ENCODE measurements at places on chromosomes 12 and 14.

GRCh38 chr12:74910831-74911230 is 298.8 kb downstream of the KCNC2 start:
- no peak for DNase-seq

- DNase-seq = no peak
Observed at GRCh38 chr12:100830003-100830795, 35.6 kb downstream of the ANO4 start.

DNA sequence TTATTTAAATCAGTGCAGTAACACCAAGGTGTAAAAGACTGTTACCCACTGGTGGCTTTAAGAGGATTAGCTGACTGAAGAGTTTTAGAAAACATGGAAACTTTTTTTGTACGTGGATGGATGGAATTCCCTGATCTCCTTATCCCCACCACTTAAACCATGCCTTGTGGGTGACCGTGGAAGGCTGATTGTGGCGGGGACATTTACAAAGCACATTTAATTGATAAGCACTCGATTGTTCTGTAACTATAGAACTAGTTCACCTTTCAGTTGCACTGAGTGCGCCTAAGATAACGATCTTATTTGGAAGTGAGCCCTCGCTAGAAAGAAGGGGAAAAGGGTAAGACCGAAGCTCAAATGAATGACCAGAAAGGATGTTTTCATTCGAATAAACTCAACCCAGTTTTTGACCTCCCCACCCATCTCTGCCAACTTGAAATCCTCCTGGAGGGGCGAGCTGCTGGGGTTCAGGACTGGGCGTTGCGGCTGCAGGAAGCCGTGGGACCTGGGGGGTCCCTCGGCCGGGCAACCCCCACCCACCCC is 688 bp upstream of the RASSF3 start:
- peak; percentile 18 for DNase-seq

- no peak for DNase-seq
Observed at GRCh38 chr14:92491782-92492181, 21.8 kb upstream of the RIN3 start.

GRCh38 chr12:76470028-76470939 is 89.3 kb downstream of the OSBPL8 start:
- DNase-seq = peak; percentile 8

- DNase-seq = no peak
Observed at GRCh38 chr12:50042693-50043092, 14.7 kb upstream of the ASIC1 start.
